ENCODE measurements at places on chromosomes 12 and 14.
A peak's percentile ranks its signal among the peaks of the same experiment; 100 is the strongest.

GRCh38 chr14:58866391-58866790 lies 228.6 kb downstream of the DACT1 start:
- no peak for DNase-seq

DNA sequence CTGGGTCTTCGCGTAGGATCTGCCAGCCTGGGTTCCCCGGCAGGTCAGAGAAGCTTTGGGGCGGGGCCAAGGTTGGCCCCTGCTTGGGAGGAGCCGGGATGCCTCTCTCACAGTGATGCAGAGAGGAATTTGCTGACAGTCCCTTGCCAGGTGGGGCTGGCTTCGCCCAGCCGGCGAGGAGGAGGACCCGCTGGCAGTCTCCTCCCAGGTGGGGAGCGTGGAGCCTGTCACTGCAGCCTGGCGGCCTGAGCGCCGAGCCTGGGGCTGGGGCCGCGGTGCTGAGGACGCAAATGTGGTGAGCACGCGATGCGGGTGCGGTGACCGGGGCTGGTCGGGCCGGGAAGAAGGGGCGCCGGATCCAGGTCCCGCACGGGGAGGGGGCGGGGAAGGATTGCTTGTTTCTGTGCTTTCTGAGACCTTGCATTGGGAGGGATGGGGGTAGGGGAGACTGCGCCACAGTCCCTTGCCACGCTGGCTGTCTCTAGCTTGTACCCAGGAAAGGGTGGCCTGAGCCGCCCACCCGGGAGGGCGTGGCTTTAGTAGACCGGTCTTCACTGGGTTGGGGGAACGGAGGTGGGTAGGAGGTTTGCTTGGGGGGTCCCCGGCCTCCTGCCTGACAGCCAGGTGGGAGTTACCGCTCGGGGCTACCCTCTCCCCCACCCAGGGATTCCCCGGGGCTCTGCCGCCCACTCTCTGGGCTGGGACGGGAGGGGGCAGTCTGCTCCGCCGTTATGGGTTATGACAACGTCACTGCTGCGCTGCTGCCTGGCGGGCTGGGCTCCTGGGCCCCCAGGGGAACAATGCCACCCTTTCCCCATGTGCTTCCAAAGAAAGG lies at the start of gene TMEM63C:
Gene TMEM63C, plus strand, starts transcription at position 196 of the 835 bp plus-strand sequence. CDS start 37,016 bp downstream, outside the sequence.
- peak; percentile 67 for DNase-seq

DNA sequence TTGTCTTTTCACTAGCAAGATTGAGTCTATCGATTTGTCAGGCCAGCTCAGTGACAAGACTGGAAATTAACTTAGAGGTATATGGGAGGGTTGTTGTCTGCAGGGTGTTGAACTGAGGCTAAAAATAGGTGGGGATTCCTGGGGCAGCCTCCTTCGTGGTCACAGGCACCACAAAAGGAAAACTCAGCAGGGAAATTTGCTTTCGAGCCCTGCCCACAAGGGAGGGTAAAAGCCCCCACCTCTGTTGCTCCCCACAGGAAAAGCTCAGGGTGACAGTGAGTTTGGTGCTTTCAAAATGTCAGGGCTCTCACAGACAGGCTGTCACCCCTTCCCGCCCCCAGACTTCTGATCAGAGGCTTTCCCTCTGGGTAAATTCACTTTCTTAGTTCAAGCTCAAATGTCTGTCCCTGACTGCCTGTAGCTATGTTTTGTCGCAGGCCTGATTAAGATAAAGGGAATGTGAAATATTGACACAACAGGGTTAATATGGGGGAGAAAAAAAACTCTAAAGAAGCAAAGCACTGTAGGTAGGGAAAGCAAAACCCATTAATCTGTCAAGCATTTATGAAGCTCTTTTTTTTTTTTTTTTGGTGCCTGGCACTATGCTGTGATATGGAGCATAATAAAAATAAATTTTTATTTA lies 11.7 kb upstream of the NFKBIA start:
- DNase-seq: no peak

DNA sequence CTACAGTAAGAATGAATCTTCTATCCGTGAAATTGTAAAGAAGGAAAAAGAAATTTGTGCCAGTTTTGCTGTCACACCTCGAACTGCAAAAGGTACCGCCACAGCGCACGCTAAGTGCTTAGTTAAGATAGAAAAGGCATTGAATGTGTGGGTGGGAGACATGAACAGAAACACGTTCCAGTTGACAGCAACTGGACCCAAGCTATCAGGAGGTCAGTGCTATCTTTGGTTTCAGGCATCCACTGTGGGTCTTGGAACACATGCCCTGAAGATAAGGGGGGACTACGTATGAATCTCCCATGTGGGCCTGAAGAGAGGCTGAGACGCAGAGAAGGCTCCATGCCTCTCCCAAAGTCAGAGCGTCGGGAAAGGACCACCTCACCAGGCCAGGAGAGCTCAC lies 9.8 kb downstream of the IFFO1 start:
- DNase-seq: no peak

DNA sequence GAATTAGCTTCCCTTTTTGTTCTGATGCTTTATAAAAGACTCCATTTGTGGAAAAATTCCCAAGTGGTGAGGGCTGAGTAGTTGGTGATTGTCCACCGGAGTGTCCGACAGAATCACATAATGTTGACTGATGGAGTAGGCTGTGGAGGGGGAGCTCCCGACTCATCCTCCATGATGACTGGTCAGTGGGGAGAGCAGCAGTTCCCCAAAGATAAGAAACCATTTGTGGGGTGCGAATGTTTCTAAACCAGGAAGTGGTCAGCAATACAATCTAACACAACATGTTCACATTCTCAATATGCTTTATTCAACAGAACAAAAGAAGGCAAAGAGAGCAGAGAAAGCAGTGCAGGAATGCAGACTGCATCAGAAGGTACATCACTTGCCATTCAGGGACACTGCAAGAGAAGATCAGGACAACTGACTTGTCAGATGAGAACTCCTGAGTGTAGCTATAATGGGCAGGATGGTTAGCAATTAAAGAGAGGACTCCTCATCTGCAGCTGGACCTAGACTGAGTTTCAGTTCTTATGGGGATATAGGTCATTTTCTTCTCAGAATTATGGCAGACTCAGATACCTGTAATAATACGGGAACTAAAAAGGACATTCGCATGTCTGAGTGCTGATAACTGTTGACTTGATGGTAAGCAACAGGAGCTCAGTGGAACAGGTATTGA lies 5.4 kb downstream of the KRT6B start:
- DNase-seq: no peak

DNA sequence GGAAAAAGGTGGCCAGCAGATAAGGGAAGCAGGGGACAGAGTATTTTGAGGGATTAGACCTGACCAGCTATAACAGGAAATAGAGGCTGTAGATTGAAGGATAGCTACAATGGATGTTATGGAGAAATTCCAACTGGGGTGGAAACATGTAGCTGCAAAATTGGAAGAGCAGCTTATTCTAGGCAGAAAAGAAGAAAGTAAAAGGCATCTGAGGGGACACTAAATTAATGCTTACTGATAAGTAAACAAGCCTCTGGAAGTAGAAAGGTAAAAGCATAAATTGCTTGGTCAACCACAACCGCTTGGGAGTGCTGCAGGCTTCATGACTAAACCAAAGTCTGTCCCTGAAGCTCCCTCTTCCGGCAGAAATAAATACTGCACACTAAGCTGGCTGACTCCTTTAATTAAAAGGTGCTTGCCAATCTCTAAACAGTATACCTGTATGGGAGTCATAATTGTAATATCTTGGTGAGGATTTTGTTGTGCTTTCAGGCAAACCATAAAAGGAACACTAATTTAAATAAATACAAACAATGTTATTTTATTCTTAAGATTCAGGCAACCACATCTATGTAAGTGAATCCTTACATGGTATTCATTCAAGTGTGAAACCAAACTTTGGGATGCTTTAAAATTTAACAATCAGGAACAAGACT lies 7.7 kb downstream of the UBC start:
- DNase-seq: peak; percentile 88
